ENCODE measurements at places on chromosomes 11 and 22.

- DNase-seq = no peak
These were observed 501.9 kb downstream of the BRD1 start for GRCh38 chr22:49325531-49326395.

DNA sequence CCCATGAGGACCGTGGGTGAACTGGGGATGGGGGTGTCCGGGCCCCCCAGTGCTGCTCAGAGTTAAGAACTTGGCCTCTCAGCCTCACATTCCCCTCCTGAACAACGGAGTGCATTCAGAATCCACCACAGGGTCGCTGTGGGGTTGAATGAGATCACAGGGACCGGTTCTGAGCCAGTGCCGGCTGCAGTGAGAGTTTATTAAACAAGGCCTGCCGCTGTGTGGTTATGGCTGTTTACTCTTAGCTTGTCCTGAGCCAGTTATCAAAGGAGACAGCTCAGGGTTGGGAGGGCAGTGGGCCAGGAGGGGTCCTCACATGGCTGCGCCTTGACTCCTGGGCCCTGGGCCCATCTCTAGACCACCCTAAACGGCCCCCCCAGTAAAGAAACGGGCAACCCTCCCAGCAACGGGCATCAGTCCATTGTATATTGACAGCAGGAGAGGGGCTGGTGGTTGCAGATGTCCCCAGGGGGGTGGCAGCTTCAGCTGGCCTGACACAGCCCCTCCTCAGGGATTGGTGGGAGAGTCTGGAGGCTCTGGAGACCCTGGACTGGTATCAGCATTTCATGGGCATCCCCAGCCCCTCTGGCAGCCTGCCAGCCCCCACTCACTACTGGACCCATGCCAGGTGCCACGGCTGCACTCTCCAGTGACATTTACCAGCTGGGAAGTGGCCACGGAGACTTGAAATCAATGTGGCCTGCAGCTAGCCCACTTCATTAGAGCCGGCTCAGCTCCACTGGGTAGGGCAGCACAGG is 15.1 kb upstream of the CABP7 start:
- peak; percentile 68 for DNase-seq

DNA sequence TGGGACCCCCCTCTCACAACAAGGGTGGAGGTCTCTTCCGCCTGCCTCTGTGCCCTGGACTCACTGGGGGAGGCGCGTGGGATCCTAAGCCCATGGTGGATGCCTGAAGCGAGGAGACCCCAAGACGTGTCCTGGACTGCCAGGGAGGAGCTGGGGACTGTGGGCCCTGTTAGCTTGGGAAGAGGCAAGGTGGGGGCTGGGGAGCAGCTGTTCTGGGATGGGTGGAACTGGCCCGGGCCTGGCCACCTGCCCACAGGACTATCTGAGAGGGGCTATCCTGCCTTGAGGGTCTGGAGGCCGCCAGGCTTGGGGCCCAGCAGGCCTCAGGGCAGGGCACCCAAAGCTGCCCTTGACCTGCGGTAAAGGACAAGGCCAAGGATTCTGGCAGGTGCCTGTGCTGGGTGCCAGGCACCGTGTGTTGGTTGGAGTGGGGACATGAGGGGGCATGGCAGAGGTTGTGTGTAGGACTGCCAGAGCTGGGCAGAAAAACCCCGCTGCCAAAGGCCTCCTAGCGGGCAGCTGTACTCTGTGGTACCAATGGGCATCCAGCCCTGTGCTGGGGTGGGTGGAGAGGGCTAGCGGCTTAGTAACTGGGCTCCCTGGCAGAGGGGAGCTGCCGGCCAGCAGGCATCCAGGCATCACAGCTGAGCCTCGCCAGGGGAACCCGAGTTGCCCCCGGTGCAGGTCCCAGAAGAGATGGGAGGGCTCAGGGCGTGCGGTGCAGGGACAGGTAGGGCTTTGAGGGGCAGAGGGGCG is 670 bp downstream of the LSP1 start:
- DNase-seq = no peak

- DNase-seq = no peak
These were observed 1.3 kb downstream of the CBL start for GRCh38 chr11:119207415-119207960.

DNA sequence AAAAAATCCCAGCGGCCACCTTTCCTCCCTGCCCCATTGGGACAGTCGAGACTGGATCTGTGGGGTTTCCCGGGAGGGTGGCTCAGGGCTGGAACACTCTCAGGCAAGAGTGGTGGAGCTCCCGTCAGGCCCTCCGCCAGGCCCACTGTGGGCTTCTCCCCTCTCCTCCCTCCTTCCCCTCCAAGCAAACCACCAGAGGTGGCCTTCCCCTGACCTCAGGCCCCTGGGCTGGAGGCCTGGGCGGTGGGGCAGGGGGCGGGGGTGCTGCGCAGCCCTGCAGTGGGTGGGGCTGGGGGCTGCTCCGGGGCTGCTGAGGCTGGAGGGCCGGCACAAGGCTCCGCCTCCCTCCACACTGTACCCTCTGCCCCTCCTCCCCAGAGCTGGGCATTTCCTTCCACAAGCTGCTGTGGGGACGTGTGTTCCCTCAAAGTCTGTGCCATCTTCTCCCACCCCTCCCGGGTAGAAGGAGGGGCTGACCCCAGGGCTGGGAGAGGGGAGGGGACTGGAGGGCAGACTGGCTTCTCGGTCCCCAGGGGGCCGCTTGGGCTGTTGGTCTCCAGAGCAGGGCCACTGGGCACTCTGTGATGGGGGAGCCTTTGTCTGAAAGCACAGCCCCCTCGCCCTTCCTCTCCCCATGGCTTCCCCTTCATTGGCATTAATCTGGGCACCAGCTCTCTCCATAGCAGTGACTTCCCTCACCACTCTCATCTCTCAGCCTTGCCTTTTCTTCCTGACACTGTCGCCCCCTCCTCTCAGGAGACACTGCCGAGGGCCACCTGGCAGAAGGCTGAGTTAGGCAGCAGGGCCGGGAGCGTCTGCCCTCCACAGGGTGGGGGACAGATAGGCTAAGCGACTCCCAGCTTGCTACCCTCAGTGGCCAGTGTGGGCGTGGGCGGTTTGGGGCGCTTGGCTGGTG is 7.1 kb downstream of the RCOR2 start:
- no peak for DNase-seq

DNA sequence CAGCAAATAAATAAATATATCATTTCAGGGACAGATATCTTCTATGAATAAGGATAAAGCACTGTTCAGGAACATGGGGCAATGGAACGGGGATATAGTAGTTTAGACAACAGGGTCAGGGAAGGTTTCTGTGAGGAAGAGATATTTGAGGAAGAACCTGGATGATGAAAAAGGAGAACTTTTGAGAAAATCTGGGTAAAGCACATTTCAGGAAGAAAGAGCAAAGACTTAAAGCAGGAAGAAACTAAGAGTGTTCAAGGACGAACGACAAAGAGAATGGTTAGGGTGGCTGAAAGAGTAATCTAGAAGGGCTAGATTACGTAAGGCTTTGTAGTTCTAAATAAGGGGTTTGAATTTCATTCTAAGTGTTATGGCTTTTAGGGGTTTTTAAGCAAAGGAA is 12.7 kb downstream of the DDI1 start:
- no peak for DNase-seq

GRCh38 chr11:122149202-122149601 is 33.2 kb upstream of the BLID start:
- DNase-seq = no peak

DNA sequence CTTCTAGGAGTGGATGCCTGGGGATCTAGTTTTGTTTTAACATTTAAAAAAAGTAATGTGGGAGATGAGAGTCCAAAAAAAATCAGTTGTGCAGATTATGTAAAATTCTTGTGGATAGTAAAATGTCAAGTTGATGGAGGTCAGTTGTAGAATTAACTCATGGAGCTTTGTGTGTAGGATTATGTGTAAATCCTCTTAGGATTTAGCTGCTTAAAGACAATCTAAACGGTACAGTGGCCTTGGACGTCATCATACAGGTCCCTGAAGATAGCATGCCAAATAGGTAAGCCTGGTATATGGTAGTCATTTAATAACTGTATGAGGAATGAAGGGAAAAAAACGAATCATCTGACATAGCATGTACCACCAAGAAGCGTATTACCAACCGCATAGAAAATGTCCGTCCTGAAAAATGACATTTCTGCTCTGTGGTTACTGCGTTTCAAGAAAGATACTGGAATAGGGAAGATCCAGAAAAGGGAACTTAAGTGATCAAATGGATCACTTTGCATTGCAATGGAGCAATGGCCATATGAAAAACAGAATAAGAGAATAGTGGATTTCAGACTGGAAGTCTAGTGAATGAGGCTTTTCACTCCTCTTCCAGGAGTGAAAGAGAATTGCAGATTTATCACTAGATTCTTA is 61.3 kb downstream of the BCL2L13 start:
- DNase-seq = no peak

DNA sequence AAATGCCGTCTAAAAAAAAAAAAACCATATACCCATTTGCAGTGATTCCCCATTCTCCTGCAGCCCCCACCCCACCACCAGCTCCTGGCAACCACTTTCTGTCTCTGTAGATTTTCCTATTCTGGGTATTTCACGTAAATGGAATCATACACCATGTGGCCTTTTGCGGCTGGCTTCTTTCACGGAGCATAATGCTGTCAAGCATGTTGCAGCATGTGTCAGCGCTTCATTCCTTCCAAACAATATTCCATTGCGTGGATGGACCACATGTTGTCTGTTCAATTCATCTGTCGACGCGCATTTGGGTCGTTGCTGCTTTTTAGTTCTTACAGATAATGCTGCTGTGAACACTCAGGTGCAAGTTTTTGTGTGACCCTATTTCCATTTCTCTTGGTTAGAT is 14.8 kb upstream of the EMID1 start:
- peak; percentile 41 for DNase-seq

DNA sequence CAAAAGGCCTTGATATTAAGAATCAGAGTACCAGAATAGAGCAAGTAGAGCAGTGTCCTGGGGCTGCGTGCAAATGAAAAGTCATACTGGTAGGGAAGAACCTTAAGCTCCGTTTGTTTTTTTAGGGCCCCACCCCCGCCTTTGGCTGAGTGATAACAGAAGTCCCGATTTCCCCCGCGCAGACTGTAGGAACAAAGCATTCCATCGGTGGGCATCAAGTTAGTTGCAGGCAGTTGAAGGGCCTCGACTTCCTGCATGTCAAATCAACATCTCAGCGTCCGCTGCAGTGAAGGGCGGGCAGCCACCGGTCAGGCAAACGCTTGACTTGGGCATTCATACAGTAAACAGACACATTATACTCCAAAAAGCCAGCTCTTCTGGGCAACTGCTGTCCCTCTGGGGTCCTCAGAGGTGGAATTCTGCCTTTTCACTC is 11.7 kb downstream of the LRP4 start:
- no peak for DNase-seq

DNA sequence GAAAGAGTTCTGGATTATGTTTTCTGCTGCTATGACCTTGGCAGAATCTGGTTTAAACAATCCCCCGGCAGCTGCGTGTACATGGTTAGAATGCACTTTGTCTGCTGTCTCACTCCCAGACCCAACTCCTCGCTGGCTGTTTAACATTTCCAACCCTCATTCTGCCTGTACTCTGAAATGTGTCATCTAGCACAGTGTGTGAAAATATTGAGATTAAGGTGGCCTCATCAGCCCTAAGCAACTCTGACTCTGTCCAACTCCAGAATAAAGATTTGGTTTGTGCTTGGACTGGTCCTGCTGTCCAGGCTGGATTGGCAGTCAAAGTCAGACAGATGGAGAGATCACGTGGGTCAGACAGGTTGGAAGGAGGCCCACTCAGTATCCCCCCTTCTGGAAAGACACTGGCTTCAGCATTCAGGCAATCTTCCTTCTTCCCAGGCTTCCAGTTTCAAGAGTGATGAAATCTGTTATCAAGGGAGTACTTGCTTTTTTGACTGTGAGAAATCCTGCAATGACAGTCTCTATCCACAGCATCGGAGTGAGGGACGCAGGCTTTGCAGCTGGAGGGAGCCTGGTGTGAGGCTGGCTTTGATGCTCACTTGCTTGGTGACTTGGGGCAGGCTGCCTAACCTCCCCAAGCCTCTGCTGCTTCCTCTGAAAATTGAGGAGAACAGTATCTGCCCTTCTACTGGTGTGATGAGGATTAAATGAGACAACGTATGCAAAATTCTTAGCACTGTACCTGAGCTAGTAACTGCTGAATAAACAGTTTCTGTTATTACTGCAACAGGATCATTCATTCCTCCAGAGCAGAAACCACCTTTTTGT is 29.8 kb downstream of the ABTB2 start:
- DNase-seq = no peak

GRCh38 chr22:48488149-48488551 is 1339.5 kb downstream of the BRD1 start:
- DNase-seq = peak; percentile 15

DNA sequence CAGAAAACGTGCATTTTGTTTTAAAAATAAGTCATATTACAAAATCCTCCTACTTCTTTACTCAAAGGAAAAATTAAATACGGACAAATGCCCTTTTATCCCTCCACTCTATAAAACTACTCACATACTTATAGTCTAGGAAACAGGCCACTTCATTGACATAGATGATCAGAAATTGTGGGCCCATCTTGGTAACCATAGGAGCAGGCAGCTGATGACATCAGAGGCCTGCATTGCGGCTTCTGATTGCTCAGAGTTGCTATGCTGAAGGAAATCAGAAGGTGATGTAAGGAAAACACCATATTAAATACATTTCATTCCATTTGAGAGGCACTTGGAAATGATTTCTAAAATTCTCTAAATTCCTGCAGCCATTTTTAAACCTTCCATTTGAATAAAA is 27.0 kb downstream of the FAM76B start:
- peak; percentile 14 for DNase-seq

- DNase-seq = no peak
These were observed 69.8 kb downstream of the LHFPL7 start for GRCh38 chr22:24876700-24877099.

- DNase-seq = no peak
These were observed 38.3 kb upstream of the IGSF9B start for GRCh38 chr11:133995066-133995465.

DNA sequence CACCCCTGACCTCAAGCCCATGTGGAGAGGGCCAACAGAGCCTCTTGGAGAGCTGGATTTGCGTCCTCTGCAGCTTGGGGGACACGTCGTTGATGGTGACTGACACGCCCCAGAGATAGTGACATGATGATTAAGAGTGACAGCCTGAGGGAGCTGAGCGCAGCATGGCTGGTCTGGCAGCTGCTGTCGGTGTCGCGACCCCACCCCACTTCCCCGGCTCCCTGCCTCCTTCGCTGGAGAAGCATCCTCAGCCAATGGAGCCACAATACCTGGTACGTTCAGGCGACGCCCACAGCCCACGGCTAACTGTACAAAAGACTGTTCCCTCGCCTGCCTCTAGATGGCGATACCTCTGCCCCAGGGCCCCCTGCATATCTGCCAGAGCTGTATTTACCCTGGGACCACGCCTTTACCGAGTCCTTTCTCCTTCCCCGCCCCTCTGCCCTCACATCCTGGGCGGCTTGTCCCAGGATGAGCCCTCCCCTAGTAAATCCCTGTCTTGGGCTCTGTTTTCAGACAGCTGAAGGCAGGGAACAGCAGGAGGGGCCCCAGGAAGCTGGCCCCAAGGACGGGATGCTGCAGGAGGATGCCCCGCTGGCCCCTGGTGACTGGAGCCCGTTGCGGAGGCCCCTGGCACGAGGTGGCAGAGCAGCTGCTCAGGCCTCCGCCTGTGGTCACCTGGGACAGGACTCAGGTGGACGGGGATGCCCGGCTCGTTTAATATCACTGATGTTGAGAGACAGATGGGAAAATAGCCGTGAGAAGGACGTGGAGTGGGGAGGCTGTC is 90.6 kb downstream of the RPS6KA4 start:
- DNase-seq = peak; percentile 72

- no peak for DNase-seq
These were observed 323.9 kb downstream of the CADM1 start for GRCh38 chr11:115180272-115180671.

All from GM23248 (cell line).